Activated CD8-positive, alpha-beta T cell treated with anti-CD3 and anti-CD28 coated beads for 36 hours (primary cell): ENCODE measurements at places on chromosomes 12 and 14. TPM values are rescaled to one million over a fixed set of nuclear protein-coding genes. Genes with fewer than 3 reads are reported as not detected.

NFE2 gene
- not detected for total RNA-seq

FGF23 gene
- not detected for total RNA-seq

PZP gene
- not detected for total RNA-seq

CHGA gene
- total RNA-seq = not detected

NOVA1 gene
- total RNA-seq = not detected

OLR1 gene
- total RNA-seq = not detected

CCDC177 gene
- not detected for total RNA-seq

DNA sequence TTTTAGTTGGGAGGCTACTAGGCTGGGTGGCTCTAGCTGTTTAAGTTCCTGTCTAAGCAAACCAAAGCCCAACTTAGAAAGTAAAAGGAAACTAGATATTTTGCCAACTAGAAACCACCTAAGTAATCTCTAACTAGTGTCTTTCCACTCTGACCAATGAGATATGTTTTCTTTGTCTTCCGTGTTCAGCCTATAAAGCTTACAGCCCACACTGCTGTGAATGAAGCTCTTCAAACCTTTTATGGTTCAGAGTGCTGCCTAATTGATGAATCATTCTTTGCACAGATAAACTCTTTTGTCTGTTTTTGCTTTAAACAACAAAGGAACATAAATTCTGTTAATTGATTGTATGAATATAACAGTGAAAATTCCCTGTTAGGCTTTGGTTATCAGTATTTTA lies 66.1 kb downstream of the FUT8 start:
- DNase-seq = no peak

- DNase-seq = no peak
These were observed 27.1 kb upstream of the TCP11L2 start for GRCh38 chr12:106275458-106275857.

DNA sequence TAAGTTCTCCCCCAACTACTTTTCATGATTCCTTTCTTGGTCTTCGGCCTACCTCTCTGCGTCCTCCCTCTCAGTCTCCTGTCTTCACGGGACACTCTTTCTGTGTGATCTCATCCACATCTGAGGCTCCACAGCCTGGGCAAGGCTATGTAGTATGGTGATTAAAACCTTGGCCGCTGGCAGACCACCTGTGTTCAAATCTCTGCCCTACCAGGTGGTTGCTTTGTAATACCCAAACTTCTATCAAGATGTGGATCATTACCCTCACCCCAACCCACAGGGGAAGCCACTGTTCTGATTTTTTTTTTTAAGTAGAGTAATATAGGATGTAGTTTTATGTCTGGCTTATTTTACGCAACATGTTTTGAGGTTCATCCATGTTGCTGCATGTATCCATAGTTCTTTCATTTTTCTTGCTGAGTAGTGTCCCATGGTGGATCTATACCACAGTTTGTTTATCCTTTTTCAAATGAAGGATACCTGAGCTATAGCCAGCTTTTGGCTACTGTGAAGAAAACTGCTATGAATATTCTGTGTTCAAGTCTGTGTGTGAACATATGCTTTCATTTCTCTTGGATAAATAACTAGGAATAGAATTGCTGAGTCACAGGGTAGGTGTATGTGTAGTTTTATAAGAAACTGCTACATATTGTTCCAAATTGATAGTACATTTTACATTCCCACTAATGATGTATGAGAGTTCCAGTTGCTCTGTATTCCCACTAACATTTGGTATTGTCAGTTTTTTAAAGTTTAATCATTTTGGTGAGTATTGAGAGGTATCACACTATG lies 8.3 kb upstream of the STAT6 start:
- no peak for DNase-seq

DNA sequence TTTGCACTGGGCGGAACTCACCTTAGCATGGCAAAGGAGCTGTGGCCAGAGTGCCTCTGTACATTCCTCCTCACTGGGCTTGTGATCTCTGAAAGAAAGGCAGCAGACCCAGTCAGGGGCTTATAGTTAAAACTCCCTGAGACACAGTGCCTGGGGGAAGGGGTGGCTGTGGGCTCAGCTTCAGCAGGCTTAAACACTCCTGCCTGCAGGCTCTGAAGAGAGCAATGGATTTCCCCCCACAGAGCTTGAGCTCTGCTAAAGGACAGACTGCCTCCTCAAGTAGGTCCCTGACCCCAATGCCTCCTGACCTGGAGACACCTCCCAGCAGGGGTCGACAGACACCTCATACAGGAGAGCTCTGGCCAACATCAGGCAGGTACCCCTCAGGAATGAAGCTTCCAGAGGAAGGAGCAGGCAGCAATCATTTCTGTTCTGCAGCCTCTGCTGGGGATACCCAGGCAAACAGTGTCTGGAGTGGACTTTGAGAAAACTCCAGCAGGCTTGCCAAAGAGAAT lies 327.5 kb upstream of the SLC16A7 start:
- DNase-seq = no peak

DNA sequence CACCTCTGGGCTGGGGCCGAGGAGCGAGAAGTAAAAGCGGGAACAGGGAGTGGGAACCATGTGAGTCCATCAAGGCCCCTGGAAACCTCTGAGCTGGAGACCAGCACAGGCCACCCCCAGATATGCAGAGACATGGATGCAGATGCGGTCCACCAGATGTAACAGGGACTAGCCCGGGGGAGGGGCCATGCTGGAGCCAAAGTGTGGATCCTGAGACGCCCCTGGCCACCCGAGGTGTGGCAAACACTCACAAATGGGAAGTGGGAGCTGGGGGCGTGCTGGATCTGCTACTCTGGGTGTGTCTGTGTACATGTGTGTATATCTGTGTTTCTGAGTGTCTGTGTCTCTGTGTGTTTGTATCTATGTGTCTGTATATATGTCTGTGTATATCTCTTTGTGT lies 12.8 kb downstream of the MYL2 start:
- DNase-seq = no peak

GRCh38 chr12:124125203-124125871 lies 152.3 kb downstream of the ZNF664 start:
- DNase-seq = no peak

- DNase-seq = peak; percentile 62
These were observed 79.9 kb downstream of the ARF6 start for GRCh38 chr14:49972823-49973222.

DNA sequence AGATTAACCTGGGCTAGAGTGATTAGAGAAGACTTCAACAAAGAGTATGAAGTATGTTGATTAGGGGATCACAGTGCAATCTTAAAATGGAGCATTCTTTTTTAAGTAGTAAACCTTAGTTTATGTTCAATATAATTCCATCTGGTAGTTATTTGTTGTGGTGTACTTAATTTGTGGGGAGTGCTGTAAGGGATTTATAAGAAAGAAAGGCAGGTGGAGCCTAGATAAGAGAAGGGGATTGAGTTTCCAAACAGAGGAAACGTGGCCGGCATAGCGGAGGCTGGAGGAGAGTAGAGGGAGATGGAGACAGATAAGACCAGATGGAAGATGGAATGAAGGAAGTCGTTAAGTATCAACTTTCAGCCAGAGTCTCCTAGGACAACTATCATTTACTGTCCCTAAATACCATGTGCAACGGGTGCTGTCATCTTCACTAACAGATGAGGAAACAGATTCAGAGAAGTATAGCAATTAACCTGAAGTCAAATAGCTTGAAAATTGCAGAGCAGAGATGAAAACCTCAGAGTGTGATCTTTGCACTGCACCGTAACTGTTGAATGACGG lies 38.1 kb downstream of the GOLGA5 start:
- no peak for DNase-seq

DNA sequence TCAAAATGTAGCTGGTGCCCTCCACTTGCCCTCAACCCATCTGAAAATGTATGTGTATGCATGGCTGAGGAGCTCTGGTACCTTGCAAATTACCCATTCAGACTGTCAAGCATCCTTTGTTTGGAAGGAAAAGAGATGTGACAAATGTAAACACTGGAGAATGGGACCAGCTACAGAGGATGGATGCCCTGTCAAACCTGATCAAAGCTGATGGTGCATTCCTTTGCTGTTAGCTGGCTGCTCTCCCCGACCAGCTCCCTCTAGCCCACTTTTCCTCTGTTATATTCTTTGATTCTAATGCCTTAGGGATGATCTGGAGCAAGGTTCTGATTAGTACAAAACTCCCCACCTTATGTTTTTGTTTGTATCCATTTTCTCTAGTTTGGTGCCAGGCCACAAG lies 310.3 kb downstream of the C12orf75 start:
- no peak for DNase-seq

DNA sequence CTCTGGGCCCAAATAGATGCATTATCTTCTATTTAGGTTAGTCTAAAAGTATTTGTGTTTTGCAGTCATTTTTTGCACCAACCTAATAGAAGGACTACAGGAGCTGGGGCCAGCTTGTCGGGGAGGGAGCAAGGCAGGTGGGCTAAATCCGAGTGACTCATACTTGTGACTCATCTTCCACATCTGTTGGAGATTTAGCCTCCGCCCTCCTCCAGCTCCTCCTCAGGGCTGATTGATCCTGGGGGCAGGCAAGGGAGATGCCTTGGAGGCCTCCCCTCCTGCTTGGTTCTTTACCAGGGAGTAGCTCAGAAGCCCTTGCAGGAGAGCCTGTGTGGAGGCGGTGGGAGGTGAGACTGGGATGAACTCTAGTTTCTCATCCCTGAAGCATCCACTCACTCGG lies 27.9 kb downstream of the RHOF start:
- no peak for DNase-seq

DNA sequence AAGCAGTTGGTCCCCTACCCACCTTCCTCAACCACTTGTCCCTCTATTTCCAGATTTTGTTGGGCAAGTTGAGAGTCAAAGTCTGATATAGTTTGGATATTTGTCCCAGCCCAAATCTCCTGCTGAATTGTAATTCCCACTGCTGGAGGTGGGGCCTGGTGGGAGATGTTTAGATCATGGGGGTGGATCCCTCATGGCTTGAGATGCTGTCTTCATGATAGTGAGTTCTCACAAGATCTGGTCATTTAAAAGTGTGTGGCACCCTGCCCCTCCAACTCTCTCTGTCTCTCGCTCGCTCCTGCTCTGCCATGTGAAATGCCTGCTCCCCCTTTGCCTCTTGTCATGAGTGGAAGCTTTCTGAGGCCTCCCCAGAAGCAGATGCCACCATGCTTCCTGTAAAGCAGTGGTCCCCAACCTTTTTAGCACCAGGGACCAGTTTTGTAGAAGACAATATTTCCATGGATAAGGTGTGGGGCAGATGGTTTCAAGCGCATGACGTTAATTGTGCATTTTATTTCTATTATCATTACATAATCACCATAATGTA lies 37.3 kb upstream of the BCL11B start:
- DNase-seq = no peak

GRCh38 chr14:63996625-63997220 lies 143.9 kb downstream of the SYNE2 start:
- DNase-seq = no peak

DNA sequence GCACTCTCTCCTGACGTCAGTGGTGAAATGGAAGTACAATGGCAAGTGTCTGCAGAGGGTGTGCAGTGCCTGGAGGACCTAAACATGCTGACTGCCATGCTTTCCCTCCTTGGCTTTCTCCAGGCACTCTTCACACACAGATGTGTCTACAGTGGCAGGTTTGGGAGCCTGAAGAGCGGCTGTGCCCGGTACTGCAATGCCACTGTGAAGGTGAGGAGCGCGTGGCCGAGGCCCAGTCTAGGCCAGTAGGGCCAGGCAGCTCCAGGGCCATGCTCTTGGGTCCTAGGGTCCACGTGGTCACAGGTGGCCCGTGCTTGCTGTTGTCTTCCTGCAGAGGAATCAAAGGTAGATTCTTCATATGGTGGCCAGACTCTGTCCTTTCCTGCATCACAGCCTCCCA lies 81.4 kb downstream of the STAB2 start:
- DNase-seq = no peak

GRCh38 chr12:12521044-12521485 lies 41.6 kb downstream of the DUSP16 start:
- no peak for DNase-seq

DNA sequence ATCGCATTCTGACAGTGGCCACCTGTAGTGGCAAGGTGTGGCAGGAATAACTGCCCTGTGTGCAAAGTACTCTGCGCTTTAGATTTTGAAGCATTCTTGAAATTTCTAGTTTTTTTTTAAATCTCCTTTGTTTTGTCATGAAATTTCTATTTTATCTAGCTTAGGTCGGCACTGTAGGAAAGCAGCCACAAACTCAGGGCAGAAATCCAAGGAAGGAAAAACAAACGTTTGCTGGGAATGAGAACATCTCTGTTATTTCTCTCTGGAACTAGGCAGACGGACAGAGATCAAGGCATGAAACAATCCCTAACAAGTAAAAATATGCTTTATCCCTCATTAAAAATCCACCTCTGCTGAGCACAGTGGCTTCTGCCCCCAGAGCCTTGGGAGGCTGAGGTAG lies 1.3 kb upstream of the NR2C1 start:
- DNase-seq = no peak

GRCh38 chr12:10615532-10615931 lies 2.1 kb upstream of the MAGOHB start:
- DNase-seq = no peak

DNA sequence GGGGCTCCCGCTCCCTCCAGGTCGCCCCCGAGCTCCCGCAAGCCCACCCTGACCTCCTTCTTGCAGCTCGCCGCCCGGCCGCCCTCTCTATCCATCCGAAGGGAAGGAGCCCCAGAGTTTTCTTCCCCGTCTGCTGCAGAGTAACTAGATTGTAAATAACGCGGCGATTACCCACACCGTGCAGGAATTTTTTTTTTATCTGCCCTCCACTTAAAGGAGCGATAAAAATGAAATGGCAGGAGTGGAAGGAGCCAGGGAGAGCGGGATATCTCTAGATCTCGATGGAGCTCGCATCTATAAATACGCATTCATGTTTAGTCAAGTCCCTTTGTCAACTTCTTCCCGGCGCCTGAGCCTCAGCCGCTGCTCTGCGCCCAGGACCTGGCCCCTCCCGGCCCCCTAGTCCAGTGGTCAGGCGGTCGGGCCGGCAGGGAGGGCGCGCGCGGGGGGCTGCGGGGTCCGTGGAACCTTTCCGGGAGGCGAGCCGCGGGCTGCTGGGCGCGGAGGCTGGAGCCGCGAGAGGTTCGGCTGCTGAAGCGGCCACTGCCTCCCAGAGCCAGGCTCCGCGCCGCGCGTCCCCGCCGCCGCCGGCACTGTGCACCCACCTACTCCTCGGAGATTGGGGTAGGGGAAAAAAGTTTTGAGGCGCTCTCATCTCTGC lies 386.0 kb downstream of the BCAT1 start:
- DNase-seq = peak; percentile 2

GRCh38 chr12:112841906-112842305 lies 50.4 kb downstream of the RPH3A start:
- no peak for DNase-seq

DNA sequence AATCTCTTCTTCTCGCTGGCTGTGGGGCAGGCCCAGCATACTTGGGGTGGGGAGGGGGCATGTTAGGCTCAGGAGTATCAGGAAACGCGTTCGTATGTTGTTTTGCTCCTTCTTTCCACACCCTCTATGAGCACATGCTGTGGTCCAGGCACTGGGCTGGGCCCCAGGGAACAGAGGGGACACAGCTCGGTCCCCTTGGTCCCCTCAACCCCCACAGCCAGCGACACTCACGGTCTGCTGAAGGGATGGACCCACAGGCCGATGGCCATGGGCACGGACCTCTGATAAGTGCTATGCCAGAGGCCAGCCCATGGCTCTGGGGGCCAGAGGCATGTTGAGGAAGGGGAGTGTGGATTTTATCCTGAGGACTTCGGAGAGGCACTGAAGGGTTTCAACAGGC lies 6.2 kb downstream of the IFI27 start:
- DNase-seq = no peak
